ENCODE measurements at places on chromosomes 5 and 9. TPM values are rescaled to one million over a fixed set of nuclear protein-coding genes. Genes with fewer than 3 reads are reported as not detected.

DNA sequence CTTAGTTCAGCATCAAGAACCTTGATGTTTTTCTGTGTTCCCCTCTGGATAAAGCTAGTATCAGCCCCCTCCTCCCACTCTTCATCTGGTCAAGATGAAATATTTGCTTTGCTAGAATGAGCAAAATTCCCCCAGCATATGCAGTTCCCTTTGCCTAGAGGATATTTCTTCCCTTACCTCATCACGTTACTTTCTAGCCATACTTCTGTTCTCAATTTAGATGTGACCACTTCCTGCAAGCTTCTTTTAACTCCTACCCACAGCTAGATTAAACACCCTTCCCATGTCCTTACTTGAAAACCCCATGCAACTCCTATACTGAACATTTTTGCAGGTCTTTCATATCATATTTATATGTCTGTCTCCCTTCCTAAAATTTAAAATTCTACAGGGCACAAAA, 178.9 kb upstream of the TUSC1 start:
- no peaks in the 10 kb centered on the region for H3K27me3 ChIP-seq
- H3K4me1 ChIP-seq: no peaks in the 10 kb centered on the region
- no peak overlapping the region for H3K27ac ChIP-seq
- no peak overlapping the region for H3K4me3 ChIP-seq
- no peak for DNase-seq

GRCh38 chr9:29209748-29210291, 1636.5 kb upstream of the C9orf72 start:
- H3K27me3 ChIP-seq: peaks cover 37% of the 10 kb centered on the region
- DNase-seq: no peak
- no peaks in the 10 kb centered on the region for H3K36me3 ChIP-seq
- no peak overlapping the region for H3K27ac ChIP-seq
- H3K4me1 ChIP-seq: peaks cover 8% of the 10 kb centered on the region

- peak overlapping the region; percentile 5 for H3K4me3 ChIP-seq
- H3K36me3 ChIP-seq: no peaks in the 10 kb centered on the region
Measured at GRCh38 chr5:175195698-175196656, 248.0 kb downstream of the DRD1 start.

DNA sequence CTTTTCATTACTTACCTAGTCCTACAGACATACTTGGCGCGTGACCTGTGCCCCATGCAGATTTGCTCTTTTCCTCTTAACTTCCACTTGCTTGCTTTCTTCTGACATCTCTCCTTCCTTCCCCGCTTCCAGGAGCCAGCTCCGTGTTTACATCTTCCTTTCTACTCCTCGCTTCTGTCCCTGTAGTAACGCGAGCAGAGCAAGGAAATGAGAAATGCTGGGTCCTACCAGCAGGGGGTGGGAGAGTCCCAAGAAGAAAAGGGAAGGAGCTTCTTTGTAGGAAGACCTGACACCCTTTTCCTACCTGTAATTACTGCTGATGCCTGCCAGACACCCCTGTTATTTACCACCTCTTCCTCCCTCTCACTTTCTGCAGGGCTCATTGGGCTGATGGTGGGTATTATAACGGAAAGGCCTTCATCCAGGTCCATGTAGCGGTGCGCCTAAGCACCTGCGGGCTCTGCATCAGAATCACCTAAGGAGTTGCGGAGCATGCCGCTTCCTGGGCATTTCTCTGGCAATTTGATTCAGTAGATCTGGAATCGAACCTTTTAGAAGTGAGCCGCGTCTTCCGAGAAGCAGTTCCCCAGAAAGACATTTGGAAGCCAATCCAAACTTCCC, 1260.8 kb upstream of the WWC1 start:
- no peak overlapping the region for H3K27ac ChIP-seq
- no peaks in the 10 kb centered on the region for H3K36me3 ChIP-seq
- peak; percentile 94 for DNase-seq
- H3K27me3 ChIP-seq: no peaks in the 10 kb centered on the region

Gene TAF11L12
- total RNA-seq: not detected

- H3K4me1 ChIP-seq: no peaks in the 10 kb centered on the region
- DNase-seq: no peak
- H3K27me3 ChIP-seq: no peaks in the 10 kb centered on the region
Measured at GRCh38 chr5:33401482-33402390, 39.0 kb upstream of the TARS1 start.

Gene CBY3
- total RNA-seq: 2.3 TPM

GRCh38 chr5:124919076-124919475, 172.6 kb upstream of the ZNF608 start:
- no peaks in the 10 kb centered on the region for H3K36me3 ChIP-seq
- H3K4me1 ChIP-seq: peaks cover 58% of the 10 kb centered on the region
- DNase-seq: no peak
- H3K4me3 ChIP-seq: no peak overlapping the region
- H3K27me3 ChIP-seq: no peaks in the 10 kb centered on the region
- no peak overlapping the region for H3K27ac ChIP-seq

DNA sequence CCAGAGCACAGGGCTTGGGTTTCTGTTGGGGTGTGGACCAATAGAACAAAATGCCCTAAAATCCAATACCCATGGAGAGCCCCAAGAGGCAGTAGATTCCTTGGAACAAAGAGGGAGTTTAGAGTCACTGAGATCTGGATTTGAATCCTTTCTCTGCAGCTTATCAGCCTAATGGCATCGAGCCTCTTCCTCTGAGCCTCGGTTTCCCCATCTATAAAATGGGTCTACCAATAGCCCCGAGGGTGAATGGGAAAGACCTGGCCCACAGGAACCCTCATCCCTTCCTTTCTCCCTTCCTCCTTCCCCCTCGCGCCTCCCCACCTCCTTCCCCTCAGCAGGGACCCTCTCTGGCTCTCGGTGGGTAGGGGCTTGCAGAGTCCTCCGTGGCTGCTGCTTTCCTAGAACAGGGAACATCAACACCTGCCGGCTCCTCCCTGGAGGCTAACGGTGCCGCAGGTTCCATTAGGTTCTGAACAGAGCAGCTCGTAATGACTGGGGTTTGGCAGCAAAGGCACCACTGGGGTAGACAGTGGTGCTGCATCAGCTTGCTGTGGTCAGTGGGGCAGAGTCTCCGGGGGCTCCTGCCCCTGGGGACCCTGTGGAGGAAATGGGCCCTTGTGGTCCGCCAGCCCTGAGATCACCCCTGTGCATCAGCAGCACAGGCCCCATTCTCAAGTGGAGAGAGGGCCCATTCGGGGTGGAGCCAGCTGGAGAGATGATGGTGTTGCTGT, 40.3 kb downstream of the NEK6 start:
- no peaks in the 10 kb centered on the region for H3K4me1 ChIP-seq
- H3K36me3 ChIP-seq: no peaks in the 10 kb centered on the region
- H3K27me3 ChIP-seq: no peaks in the 10 kb centered on the region
